ENCODE measurements at places on chromosomes 3 and 15. TPM values are rescaled to one million over a fixed set of nuclear protein-coding genes. Genes with fewer than 3 reads are reported as not detected.

Gene SPESP1
- 2.4 TPM for total RNA-seq

Gene FAM81A
- total RNA-seq, result 0.25 TPM

Gene HRH1
- total RNA-seq, result 13.9 TPM

Gene ZBED2
- total RNA-seq, result 0.13 TPM

Gene COPB2
- 364 TPM for total RNA-seq

Gene GOLGA6B
- total RNA-seq, result not detected

Gene DPPA2
- total RNA-seq, result not detected

Gene TRH
- total RNA-seq, result not detected

Gene BFSP2
- not detected for total RNA-seq

Gene HSPBAP1
- 5.3 TPM for total RNA-seq

Gene PCBP4
- total RNA-seq, result 41.3 TPM

Gene C3orf20
- total RNA-seq, result 0.13 TPM

Gene C3orf52
- 4.8 TPM for total RNA-seq

Gene PTPRG
- total RNA-seq, result 63.0 TPM

Gene DNAH1
- 3.3 TPM for total RNA-seq

Gene FETUB
- not detected for total RNA-seq

Gene CYP1A2
- total RNA-seq, result not detected

Gene PRSS50
- total RNA-seq, result not detected

Gene ABI3BP
- 48.1 TPM for total RNA-seq

Gene CP
- total RNA-seq, result 63.3 TPM

Gene C3orf80
- total RNA-seq, result 0.25 TPM

Gene EOMES
- total RNA-seq, result 0.06 TPM

Gene HRG
- total RNA-seq, result not detected

Gene IQCH
- total RNA-seq, result 5.7 TPM

Gene POLR2M
- total RNA-seq, result 261 TPM

Gene HHLA2
- total RNA-seq, result not detected

Gene TUSC7
- total RNA-seq, result not detected

Gene POU1F1
- not detected for total RNA-seq

Gene SLC28A2
- not detected for total RNA-seq

Gene SLC2A2
- total RNA-seq, result not detected

Gene ITIH4
- total RNA-seq, result 4.8 TPM

Gene OR5K2
- not detected for total RNA-seq

Gene IL17RD
- total RNA-seq, result 0.56 TPM

Gene CHRFAM7A
- total RNA-seq, result 2.5 TPM

Gene SCN11A
- 0.13 TPM for total RNA-seq

Gene RARB
- total RNA-seq, result 6.9 TPM

Gene OR4F15
- not detected for total RNA-seq

Gene GHSR
- not detected for total RNA-seq

Gene SLC27A2
- not detected for total RNA-seq

Gene MORC1
- total RNA-seq, result not detected

Gene TNIK
- 28.9 TPM for total RNA-seq

Gene CISH
- total RNA-seq, result 0.53 TPM

Gene SLC24A1
- total RNA-seq, result 4.4 TPM

Gene ENTPD3
- 0.31 TPM for total RNA-seq
